ENCODE measurements at places on chromosomes 1 and 21.

GRCh38 chr1:109537450-109538178 is 2.1 kb upstream of the GPR61 start:
- no peak for DNase-seq

DNA sequence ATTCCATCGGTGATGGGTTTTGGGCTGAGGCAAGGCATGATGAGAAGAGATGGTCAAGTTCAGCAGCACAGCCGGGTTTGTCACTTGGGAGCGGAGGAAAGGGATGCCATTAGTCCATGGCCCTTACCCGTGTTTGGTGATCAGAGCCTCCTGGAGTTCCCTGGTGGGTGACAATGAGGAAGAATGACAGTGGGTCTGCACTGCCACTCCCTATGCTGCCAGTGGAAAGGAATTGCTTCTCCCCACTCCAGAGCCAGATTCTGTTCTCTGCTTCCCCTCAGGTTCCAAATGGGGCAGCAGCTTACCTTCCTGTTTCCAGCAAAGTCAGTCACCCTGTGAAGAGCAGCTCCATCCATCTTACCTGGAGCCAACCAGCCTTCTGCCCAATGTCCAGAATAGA is 393.1 kb downstream of the PTPRU start:
- no peak for DNase-seq

DNA sequence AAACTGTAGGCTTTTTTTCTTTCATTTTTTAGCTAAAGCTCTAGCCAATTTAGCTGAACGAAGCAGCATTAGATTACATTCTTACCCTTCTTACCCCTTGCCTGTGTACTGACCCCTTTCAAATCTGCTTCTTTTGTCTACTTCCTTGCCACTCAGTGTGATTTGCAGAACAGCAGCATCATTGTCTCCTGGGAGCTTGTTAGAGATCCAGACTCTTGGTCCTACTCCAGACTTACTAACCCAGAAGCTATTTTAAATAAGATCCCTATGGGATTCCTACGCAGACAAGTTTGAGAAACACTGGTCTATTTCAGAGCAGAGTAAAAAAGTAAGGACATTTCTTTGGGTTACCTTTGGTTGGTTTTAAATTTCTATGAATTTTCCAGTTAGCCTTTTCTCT is 13.8 kb downstream of the LRRC39 start:
- no peak for DNase-seq

DNA sequence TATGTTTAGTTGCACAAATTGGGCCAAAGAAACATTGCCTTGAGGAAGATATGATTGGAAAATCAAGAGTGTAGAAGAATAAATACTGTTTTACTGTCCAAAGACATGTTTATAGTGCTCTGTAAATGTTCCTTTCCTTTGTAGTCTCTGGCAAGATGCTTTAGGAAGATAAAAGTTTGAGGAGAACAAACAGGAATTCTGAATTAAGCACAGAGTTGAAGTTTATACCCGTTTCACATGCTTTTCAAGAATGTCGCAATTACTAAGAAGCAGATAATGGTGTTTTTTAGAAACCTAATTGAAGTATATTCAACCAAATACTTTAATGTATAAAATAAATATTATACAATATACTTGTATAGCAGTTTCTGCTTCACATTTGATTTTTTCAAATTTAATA is 43.0 kb downstream of the CD46 start:
- DNase-seq: no peak

- DNase-seq: peak; percentile 20
These were observed 1300.0 kb downstream of the PLA2G4A start for GRCh38 chr1:188128761-188129160.

Data from NCI-H1092 treated with DMSO at 0.1 percent for 48 hours (cell line).